ENCODE measurements at places on chromosomes 7 and 10.

DNA sequence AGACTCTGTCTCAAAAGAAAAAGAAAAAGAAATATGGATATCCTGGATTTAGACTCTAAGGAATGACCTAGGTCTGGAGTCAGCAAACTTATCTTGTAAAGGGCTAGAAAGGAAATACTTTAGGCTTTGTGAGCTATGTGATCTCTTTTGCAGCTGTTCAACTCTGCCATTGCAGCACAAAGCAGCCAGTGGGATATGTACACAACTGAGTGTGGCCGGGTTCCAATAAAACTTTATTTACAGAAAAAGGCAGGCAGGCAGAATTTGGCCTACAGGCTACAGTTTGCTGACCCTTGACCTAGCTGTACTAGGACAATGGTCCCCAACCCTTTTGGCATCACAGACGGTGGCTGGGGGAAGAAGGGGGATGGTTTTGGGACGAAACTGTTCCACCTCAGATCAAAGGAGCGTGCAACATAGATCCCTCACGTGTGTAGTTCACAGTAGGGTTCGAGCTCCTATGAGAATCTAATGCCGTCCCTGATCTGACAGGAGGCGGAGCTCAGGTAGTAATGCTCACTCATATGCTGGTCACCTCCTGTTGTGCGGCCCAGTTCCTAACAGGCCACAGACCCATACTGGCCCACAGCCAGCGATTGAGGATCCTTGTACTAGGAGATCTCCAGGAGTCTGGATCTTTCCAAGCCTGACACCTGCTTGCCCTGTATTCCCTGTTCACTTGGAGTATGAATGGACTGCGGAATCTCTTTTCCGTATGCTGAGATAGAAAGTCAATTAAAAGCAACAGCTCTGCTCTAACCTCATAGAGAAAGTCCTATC is 63.0 kb downstream of the CUL1 start:
- DNase-seq, result no peak

GRCh38 chr7:102398543-102398942 is 2.4 kb downstream of the PRKRIP1 start:
- no peak for DNase-seq

- DNase-seq, result no peak
Measured at GRCh38 chr7:156829669-156830336, 63.2 kb downstream of the LMBR1 start.

GRCh38 chr7:17404006-17404405 is 105.6 kb downstream of the AHR start:
- no peak for DNase-seq

- peak; percentile 91 for DNase-seq
Measured at GRCh38 chr10:60148266-60148840, 241.3 kb downstream of the ANK3 start.

DNA sequence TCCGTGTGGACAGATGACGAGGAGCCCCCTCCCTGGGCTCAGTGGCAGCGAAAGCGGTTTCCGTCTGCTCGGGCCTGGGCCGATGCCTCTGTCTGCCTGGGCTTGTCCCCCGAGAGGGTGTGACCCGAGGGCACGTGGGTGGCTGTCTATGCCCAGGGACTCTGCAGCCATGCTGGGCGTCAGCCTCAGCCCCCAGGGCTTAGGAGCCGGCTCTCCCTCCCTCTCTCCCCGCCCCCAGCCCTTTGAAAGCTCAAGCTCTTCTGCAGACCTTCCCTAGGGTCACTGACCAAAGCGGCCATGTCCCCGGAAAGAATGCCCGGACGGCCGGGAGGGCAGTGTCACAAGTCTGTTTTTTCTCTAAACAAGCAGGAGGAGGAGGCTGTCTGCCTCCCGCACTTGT is 7.1 kb downstream of the MICALL2 start:
- DNase-seq, result no peak

DNA sequence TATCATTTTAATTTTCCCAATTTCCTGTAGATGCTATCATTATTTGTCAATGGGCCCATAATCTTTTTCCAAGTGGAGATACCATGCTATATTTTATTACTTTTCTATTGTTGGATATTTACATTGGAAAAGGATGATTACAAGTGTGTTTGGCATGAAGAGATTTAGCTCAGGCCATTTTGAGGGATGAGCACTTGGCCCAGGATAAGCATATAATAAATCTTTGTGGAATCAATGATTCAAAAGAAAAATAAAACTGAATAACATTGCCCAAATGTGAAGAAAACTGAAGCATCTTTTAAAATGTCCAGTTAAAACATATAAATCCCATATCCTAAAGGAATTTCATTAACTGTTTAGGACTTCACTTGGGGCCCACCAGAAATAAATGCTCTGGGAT is 260.9 kb upstream of the BMPER start:
- DNase-seq, result no peak

DNA sequence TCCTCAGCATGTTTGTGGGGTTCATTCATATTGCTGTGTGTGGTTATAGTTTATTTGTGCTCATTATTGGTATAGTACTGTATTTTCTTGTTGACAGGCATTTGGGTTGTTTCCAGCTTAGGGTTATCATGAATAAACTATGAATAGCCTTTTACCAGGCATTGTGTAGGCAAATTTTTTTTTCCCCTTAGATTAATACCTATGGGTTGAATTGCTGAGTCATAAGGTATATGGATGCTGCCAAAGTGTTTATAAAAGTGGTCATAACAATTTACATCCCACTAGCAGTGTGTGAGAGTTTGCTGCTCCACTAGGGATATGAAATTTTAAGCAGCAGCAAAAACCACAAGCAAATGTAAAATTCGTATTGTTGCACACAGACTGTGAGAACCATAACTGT is 175.0 kb downstream of the PLPP4 start:
- DNase-seq, result no peak

DNA sequence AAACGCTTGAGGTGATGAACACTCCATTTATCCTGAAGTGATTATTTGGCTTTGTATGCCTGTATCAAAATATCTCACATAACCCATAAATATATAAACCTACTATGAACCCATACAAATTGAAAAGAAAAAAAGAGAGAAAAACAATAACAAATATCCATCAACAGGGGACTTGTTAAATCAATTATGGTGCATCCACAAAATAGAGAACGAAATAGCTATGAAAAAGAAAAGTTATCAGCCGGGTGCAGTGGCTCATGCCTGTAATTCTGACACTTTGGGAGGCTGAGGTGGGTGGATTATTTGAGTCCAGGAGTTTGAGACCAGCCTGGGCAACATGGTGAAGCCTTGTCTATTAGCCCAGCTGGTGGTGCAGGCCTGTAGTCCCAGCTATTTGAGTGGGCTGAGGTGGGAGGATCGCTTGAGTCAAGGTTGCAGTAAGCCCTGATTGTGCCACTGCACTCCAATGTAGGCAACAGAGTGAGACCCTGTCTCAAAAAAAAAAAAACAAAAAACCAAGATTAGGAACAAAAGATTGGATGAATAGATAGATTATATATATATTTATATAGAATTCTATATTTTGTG is 30.6 kb upstream of the IFRD1 start:
- no peak for DNase-seq

DNA sequence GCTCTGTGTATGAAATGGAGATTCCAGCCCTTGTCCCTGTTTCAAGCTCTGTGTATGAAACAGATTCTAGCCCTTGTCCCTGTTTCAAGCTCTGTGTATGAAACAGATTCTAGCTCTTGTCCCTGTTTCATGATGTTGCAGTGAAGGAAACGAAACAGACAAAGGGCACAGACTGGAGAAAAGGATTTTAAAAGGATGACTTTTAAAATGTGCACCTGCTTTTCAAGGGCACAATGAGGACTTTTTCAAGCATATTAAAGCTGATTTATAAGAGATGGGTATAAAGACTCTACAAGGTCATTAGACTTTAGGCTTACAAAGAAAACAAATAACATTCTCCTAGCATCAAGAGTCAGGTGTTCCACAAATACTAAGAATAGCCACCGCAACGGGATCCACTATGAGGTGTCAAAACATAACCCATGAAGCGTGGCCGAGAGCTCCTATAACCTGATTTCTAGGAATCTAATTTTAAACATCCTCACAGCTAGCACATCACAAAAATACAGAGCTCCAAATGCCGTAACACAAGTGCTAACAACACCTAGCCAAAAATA is 29.0 kb downstream of the DIP2C start:
- DNase-seq, result no peak

DNA sequence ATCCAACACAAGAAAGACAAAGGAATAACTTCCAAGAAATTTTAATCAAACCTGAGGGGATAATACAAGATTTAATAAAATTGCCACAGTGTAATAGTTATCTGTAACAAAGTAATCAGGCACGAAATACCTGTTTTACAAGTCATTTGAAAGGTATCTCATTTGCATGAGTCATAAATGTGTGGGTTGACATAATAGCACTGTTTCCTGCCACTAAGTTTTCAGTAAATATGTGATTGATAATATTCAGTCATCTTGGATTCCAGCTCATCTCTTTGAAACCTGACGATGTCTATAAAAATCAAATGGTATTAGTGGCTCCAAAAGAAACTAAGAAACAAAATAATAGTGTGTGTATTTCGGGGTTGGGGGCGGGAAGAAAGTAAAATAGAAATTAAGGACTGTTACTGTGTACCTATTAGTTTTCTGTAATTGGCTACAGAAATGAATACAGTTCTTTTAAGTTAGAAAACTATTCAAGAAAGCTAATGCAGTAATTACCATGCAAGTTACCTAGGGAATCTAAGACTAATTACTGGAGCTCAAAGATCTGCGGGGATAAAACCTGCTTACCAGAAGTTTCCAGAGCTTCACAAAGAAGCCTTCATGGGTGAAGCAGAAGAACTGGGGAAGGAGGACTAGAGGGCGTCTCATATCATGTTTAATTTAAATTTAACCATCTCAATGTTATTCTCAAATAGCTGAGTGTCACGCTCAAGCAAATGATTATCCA is 100.7 kb downstream of the ST8SIA6 start:
- DNase-seq, result no peak

DNA sequence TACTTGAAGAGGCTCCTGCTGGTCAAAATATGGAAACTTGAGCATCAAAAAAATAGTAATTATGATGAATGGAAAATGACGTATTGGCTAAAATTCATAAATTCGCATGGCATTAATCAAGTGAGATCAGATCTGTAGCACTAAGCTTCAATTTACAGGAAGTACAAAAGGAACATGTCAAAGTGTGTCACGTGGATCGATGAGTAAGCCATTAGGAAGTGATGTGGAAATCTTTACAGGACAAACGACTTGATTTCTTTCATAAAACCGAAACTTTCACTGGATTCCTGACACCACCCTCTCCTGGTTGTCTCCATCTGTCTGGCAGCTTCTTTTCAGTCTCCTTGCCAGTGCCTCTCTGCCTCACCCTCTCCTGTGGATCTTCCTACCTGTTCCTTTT is 25.8 kb downstream of the AKR1C8 start:
- DNase-seq, result peak; percentile 48

DNA sequence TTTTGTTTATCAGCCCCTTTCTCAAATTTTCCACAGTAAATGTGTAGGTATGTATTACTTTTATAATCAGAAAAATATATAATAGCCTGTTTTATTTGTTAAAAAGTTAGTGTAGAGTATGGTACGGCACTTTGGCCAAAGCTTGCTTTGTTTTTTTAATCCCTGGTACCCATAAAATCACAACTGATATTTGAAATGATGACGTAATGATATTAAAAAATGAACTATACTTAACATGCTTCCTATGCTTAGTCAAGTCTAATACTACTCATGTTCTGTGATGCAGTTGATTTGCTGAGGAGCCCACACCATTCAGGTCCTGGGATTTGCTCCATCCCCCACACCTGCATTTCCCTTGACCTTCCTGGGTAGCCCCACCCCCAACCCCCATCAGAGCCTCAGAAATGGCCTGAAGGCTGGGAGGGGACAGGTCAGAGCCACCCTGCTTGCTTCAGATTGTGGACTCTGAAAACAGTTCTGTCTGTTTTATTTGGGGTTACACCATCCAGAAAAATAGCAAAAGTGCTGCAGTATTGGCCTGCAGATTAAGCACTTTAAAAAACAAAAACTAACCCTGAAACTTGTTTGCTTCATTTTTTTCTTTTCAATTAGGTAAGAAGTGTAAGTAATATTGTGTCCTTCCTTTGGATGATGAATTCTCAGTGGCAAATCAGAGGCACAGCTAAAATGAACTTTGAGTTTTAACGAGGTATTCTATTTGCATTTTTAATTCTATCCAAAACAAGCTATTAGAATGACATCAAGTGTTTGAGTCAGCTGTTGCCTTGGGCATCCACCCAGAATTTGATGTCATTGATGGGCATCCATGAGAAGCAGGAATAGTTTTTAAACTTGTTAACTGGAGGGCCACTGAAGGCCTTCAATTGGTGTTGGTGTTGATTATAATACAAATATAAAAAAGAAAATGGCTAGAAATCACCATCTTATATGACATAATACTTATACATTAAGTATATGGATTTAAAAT is 23.3 kb downstream of the PLCE1 start:
- DNase-seq, result no peak

- DNase-seq, result peak; percentile 4
Measured at GRCh38 chr10:59954296-59954695, 47.9 kb upstream of the CCDC6 start.

GRCh38 chr7:22435720-22436119 is 64.3 kb downstream of the STEAP1B start:
- DNase-seq, result no peak

GRCh38 chr10:36023939-36024338 is 381.8 kb upstream of the FZD8 start:
- DNase-seq, result peak; percentile 79

DNA sequence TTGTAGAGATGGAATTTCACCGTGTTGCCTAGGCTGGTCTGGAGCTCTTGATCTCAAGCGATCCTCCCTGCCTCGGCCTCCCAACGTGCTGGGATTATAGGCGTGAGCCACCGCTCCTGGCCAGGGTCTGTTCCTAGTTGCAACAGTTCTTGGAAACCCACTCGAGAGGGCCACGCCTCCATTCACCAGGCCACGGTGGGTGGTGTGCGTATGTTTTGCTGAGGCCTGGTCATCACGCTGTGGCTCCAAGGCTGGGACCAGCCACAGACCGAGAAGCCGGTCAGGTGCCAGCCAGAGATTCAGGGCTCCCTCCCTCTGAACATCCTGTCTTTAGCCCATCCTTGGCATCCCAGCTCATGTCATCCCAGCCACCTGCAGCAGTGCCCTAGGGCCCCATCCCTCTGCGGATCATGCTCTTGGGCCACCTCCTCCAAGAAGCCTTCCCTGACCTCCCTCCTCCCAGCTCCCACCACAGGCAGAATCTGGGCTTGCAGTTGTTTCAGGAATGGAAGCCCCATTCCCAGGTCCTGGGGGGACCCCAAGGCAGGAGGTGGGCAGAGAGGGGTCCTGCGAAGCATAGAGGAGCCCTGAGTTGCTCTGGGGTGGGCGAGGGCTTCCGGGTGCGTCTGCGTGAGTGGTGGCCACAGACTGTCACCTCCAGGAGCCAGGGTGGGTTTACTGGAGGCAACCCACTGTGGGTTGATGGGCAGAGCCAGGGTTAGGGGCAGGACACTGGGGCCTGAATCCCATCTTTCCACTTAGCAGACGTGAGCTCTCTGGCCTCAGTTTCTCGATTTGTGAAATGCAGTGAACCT is 5.2 kb downstream of the LAT2 start:
- no peak for DNase-seq

- no peak for DNase-seq
Measured at GRCh38 chr7:107016312-107016711, 28.2 kb upstream of the PRKAR2B start.

GRCh38 chr7:159119026-159119741 is 25.5 kb downstream of the VIPR2 start:
- DNase-seq, result no peak

GRCh38 chr10:649798-650440 is 39.5 kb downstream of the DIP2C start:
- DNase-seq, result no peak

GRCh38 chr7:95927756-95928155 is 155.4 kb downstream of the DYNC1I1 start:
- DNase-seq, result no peak

- no peak for DNase-seq
Measured at GRCh38 chr7:41559426-41559825, 143.5 kb downstream of the INHBA start.

Data from fibroblast of pulmonary artery (primary cell).